Fibroblast of upper back skin (primary cell): ENCODE measurements at places on chromosomes 12 and 14.
A peak's percentile ranks its signal among the peaks of the same experiment; 100 is the strongest.

DNA sequence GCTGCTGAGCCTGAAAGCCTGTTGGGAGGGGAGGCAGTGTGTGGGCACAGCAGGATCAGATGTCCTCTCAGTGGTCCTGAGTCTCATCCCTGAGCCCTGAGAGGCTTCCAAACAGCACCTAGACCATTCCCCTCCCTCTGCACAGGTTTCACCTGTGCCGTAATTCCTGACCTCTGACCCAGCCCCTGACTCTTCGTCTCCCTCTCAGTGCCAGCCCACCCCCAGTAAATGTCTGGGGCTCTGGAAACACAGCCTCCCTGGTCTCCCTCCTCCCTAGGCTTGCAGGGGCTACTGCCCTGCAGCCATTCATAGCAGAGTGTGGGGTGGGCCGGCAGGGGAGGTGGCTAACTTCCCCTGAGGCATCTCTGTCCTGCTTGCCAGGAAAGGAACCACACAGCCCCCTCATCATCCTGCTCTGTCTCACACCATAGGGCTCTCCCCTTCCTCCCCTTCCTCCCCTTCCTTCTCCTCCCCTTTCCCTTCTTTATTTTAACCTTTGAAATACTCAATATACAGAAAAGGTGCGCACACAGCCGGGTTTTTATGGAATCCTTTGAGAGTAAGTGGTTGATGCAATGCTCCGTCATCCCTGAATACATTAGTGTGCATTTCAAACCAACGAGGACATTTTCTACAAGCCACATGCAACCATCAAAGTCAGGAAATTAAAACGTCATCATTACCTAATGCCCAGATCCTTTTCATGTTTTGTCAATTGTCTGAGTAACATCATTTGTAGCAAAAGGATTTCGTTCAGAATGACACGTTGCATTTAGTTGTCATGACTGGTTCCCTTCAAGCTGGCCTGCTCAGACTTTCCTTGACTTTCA, 67.0 kb downstream of the PRMT8 start:
- DNase-seq = no peak

DNA sequence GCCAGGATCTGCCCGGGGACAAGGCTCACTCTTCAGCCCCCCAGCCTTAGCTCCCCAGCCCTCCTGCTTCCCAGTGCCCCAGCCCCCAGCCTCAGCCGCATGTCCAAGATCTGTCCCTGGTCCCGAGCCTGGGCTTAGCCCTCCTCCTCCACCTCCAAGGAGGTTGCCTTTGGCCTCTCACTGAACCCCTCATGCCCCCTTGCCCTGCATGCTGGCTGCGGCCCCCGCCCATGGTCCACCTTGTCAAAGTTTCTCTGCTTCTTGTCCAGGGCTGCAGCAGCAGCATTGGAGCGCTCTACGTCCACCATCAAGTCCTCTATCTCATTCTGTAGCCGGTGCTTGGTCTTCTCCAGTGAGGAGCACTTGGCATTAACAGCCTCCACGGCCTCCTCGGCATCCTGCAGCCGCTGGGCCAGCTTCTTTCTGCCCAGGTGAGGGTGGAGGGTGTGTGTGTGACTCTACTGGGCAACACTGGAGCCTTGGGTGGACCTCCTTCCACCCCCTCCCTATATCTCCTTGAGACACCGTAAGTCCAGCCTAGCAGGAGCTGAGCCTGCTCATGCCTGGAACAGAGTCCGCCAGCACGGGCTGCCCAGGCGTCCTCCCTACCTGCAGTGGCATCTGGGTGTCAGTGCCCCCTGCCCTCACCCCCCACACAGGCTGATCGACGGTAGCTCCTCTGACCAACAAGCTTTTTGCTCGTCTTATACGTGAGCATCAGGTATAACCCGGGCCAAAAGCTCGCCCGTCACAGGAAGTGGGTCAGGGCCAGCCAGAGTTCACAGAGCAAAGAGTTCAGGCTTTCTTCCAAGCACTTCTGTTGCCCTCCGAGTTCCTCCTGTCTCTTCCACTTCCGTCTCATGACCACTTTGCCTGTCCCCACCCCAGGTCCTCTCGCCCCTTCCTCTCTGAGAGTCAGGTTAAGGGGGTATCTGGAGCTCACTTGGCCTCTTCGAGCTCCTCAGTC, 11.4 kb downstream of the CMTM5 start:
- DNase-seq = no peak

- no peak for DNase-seq
Measured at GRCh38 chr12:11347810-11348209, 37.6 kb upstream of the PRB4 start.

- peak; percentile 100 for DNase-seq
Measured at GRCh38 chr14:68232300-68233055, 412.9 kb downstream of the RAD51B start.

DNA sequence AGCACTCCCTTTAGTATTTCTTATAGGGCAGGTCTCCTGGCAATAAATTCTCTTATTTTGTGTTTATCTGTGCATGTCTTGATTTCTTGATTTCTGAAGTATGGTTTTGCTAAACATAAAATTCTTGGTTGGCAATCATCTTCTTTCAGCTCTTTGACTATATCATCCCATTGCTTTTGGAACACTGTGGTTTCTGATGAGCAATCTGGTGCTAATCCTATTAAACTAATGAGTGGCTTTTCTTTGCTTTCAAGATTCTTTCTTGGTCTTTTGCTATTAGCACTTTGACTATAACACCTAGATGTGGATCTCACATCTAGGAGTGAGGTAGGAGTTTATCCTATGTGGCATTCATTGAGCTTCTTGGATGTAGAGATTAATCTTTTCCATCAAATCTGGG, 120.7 kb upstream of the MED13L start:
- DNase-seq = no peak

- no peak for DNase-seq
Measured at GRCh38 chr12:71085575-71085974, 72.2 kb downstream of the TSPAN8 start.

- DNase-seq = no peak
Measured at GRCh38 chr14:87732562-87732961, 260.4 kb downstream of the GALC start.

GRCh38 chr14:43407706-43408105, 1099.4 kb downstream of the FSCB start:
- no peak for DNase-seq

- DNase-seq = no peak
Measured at GRCh38 chr14:75971509-75971908, 10.3 kb downstream of the TGFB3 start.
